ENCODE measurements at places on chromosomes 1 and 21. TPM values are rescaled to one million over a fixed set of nuclear protein-coding genes. Genes with fewer than 3 reads are reported as not detected.

ITGB3BP gene
- total RNA-seq, result 10.9 TPM

FAM43B gene
- total RNA-seq, result 1.9 TPM

NBPF3 gene
- 5.1 TPM for total RNA-seq

SPATA45 gene
- total RNA-seq, result not detected

PRAMEF8 gene
- not detected for total RNA-seq

PRELP gene
- 22.5 TPM for total RNA-seq

GRCh38 chr1:240765732-240766363 lies 153.9 kb upstream of the GREM2 start:
- DNase-seq, result no peak

DNA sequence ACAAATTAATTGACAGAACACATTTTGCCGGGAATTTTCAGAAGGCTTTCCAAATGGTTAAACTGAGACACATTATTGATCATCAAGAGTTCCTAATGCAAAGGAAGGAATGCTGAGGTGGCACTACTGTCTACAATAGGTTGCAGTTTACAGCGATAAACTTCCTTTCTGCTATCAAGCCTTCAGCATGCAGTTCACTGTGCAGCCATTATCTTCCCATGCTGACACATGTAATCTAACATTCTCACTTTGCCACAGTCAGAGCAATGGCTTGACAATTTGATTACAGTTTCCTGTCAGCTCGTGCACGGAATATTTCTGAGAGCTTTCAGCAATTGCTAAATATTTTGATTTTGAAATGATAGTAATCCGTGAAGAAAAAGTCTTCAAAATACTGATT lies 166.9 kb upstream of the PRMT6 start:
- DNase-seq, result no peak

GRCh38 chr1:37575692-37576091 lies 19.0 kb downstream of the DNALI1 start:
- no peak for DNase-seq

DNA sequence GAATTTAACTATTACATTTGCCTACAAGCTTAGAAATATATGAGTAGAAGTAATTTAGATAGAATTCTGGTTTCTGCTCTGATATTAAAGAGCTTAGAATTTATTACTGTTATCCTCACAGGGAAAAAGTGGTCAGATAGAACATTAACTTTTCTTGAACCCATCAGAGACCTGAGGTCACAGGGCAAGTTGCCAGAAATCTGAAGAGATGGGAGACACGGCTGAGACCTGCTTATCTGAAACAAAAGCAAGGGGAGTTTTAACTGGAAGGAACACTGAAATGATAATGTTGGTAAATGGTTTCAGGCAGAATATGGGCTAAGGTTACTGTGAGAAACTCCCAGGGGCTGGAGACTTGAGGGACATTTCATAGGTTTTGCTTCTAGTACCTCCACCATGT lies 28.0 kb upstream of the USP25 start:
- no peak for DNase-seq

DNA sequence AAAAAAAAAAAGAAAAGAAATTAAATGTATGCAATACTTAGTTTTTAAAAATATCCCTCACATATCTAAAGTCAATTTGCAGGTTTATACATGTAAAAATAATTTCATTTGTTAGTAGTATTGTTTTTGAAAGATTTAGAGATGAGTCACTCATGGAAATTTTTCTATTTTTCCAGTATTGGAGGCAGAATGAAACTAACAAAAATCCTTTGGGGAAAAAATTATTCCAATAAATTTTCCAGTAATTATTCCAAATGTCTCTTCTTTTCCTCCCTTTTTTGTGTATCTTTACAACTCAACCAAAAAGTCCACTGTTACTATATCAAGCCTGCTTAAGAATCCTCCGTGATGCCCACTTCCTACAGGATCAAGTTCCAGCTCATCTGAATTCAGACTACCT lies 29.9 kb downstream of the MPZL1 start:
- no peak for DNase-seq

- no peak for DNase-seq
These were observed 11.2 kb downstream of the DYRK3 start for GRCh38 chr1:206646504-206646903.

DNA sequence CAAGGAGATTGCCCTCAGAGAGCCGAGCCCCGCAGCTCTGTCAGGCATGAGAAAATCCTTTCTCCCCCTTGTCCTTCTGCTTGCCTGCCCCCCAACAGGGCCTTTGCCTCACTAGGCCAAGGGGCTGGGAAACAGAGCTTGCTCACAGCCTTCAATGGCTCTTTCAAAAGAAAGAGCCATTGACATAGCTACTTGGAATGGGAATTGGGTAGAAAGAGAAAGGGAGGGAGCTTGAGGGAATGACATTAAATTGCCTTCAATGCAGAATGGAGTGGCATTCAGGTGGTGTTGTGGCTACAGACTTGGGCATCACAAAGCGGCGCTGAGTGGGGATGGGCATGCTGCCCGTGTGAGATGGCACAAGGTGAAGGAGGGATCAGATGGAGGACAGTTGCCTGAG lies 13.2 kb downstream of the SYT11 start:
- no peak for DNase-seq

GRCh38 chr1:5752746-5753548 lies 239.3 kb downstream of the NPHP4 start:
- no peak for DNase-seq

DNA sequence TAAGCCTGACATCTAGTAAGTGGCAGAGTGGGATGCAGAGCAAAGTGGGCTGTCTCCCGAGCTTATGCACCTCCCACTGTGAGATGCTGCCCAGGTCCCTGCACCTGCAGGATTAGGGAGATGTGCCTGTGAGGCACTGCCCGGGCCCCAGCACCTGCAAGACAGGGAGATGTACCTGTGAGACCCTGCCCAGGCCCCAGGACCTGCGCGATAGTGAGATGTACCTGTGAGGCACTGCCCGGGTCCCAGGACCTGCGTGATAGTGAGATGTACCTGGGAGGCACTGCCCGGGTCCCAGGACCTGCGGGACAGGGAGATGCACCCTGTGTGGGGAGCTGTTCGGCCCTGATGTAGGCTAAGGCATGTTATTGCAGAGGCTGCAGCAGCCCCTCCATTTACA lies 622.8 kb downstream of the PTPRU start:
- no peak for DNase-seq

DNA sequence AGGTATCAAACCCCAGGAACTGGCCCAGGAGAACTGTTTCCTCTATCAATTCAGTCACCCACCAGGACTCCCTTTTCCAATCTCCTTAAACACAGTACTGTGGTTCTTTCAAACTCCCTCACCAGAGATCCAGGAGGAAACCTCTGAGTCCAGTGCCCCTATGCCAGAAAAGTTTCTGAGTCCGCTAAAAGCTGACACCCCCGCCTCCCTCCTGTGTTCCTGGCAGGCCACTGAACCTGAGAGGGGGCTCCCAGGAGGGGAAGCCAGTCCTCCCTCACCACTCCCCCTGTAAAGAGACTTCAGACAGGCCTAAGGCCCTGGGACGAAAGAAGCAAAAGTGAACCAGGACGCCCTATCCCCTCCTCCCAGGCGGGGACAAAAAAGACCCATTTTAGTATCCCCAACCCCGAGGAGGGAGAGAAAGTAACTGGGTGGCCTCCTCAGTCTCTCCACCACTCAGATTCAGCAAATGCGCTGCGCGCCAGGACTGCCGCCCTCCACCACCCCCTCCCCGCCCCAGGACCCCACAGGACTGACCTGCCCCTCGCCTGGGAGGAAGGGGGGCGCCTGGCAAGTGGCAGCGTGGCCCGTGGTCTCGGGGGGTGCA lies 624 bp downstream of the SLC41A1 start:
- no peak for DNase-seq

Data from left ventricle myocardium inferior (tissue), 1 donor.